ENCODE measurements at places on chromosomes 4 and X. TPM values are rescaled to one million over a fixed set of nuclear protein-coding genes. Genes with fewer than 3 reads are reported as not detected.

GRCh38 chrX:133523081-133523487 lies 107.8 kb upstream of the GPC4 start:
- no peak for DNase-seq

Gene CHM
- polyA plus RNA-seq = 14.7 TPM

Gene RBM3
- polyA plus RNA-seq = 294 TPM

GRCh38 chrX:149453906-149454822 lies 50.9 kb downstream of the IDS start:
- DNase-seq = no peak

GRCh38 chr4:181147416-181147951 lies 1095.7 kb upstream of the TENM3 start:
- DNase-seq = no peak

- DNase-seq = no peak
Measured at GRCh38 chr4:93066749-93067148, 761.8 kb upstream of the ATOH1 start.

DNA sequence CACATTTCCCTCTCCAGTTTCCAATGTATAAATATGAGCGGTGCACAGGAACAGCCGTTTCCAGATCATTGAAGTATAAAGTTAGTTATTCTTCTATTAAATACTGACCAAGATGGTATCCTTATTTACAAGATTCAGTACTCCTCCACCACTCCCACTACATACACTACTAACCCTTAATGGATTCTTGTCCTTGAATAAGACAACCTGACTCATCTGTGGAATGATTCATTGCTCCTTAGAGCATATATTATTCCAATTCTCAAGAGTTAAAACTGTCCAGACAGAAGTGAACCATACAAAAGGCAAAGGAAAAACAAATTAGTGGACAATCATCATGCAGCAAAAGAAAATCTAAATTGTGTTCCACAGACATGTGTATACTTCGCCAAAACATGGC lies 373.3 kb downstream of the IDS start:
- no peak for DNase-seq

DNA sequence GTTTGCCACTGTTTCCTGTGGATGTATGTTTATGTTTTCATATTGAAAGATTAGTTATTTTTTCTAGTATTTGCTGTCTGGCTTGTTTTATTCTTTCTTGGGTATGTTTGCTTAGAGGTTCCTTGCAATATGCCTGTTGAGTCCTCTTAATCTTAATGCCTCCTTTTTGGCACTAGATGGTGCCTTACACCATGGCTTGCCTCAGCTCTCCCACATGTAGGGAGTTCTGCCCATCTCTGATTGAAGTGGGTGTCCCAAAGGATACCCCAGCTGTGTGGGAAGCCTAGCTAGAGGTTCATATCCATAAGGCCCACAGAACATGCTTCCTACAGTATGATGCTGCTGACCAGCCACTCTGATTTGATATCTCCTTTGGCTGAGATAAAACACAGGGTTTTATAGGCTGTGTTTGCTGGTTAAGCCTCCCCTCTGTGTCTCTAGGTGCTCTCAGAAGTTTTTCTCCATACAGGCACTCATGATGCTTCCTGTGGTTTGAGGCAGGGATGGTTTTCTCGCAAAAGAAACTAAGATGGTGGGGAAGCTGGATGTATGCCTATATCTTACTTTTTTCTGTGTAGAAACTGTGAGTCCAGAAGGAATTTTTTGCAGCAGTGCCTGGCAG lies 162.4 kb downstream of the ASB9 start:
- DNase-seq = no peak

- DNase-seq = no peak
Measured at GRCh38 chrX:31099536-31100090, 27.8 kb upstream of the FTHL17 start.

Gene KLHL4
- 0.17 TPM for polyA plus RNA-seq

Measured in AG04450 (cell line).